Stimulated activated CD4-positive, alpha-beta T cell treated with anti-CD3 and anti-CD28 coated beads, TNF-alpha, amount 100 ng/mL, for 4 hours (primary cell): ENCODE measurements at places on chromosomes 4 and X.

GRCh38 chr4:119841361-119841760 lies 212.8 kb upstream of the PDE5A start:
- no peak for DNase-seq

DNA sequence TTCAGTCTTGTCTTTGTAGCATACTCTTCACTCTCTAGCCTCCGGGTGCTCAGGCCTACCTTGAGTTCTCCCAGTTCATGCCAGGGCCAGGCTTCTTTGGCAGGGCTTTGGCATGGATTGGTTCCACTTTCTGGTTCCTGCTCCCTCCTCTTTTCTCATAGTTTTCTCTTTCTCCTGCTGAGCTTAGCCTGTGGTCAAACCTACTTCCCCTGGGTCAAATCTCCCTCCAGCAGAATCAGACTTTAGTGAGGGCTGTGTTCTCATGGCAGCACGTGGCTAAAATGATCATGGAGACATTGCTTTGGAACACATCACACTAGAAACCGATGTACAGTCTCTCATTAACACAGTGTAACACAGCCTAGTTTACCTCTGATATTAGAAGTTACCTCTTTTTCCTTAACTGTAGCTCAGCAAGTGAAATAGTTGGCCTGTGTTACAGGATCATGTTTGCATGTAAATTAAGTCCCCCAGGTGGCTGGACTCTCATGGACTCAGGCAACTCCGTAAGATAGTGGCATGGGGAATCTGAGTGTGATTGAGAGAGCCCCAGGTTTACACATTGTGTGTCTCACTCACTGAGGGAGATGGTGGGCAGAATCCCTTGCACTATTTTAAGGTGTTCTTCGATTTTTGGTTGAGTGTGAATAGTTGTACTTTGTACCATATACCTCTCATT lies 13.3 kb downstream of the RAB9A start:
- no peak for DNase-seq

GRCh38 chr4:139629436-139630125 lies 36.0 kb upstream of the MGST2 start:
- DNase-seq = no peak

- DNase-seq = no peak
Measured at GRCh38 chr4:88742561-88742960, 44.9 kb upstream of the NAP1L5 start.

GRCh38 chrX:115679460-115679859 lies 118.5 kb downstream of the PLS3 start:
- no peak for DNase-seq

DNA sequence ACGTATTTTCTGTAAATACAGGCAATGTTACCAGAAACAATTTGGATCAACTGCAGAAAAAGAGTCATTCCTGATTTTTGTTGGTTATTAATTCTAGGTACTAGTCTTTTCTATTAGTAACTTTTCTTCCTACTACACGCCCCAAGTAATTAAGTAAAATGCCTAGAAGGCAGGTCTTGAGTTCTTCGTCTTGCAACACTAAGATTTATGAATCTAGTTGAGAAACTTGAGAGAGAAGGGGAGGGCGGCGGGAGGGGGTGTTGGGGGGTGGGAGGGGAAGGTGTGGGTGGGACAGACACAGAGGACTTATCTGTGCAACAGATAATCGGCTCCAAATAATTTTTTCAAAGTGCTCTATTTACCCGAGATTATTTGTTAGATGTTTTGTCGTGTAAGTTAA lies 3.0 kb downstream of the RAP2C start:
- DNase-seq = no peak

DNA sequence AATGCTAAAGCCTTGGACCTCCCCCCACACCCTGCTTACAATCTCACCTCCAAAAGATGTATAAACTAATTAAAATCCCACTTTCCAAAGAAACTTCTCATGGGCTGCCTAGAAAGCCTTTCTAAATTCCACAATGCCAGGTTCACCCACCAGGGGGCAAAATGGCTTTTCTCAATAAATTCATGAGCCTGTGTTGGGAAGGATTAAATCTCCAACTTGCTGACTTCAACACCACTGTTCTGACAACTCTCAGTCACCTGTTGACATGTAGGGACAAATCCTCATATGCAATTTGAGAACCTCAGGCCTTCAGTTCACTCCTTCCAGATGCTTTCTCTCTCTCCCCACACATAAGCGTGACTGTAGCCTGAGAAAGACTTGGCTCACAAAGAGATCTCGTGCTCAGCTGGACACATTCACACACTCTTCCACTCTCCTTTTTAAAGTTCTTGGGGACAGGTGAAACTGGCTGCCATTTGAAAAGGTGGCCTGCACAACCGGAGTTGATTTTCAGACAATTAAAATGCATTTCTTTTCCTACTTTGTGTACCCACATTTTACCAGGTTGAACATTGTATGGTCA lies 88.6 kb upstream of the PRPS2 start:
- DNase-seq = no peak

DNA sequence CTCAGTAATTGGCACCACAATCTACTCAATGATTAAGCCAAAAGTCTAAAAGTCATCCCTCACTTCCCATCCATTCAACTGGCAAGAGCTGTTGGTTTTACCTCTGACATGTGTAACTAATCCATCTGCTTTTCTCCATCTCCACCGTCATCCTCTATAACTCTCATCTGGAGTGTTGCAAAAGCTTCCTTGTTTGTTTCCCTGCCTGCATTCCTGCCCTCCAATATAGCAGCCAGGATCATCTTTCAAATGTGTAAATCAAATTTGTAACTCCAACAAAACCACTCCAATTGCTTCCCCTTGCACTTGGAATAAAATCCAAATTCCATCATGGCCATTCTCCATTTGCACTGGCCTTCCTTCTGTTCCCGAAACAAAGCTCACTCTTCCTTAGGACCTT lies 4.3 kb upstream of the PLAC8 start:
- DNase-seq = no peak

DNA sequence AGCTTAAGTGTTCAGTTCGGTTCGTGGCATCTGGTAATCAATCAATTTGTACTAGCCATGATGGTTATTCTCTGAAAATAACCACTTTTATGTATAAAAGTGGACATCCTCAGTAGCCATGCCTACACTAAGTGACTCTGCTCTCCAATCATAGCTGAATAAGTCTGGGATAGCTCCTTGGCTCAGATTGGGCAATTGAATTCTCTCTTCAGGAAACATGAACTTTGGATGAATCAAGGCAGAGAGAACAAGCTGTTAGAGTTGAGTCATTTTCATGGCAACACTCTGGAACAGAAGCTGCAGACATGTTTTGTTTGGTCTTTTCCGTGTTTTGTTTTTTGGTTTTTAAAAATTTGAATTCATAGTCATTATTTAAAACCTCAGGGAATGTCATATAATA lies 66.8 kb upstream of the TMEM164 start:
- DNase-seq = no peak

- DNase-seq = no peak
Measured at GRCh38 chr4:104128031-104128849, 366.5 kb downstream of the CXXC4 start.

- no peak for DNase-seq
Measured at GRCh38 chrX:38407126-38407525, 54.7 kb downstream of the OTC start.

DNA sequence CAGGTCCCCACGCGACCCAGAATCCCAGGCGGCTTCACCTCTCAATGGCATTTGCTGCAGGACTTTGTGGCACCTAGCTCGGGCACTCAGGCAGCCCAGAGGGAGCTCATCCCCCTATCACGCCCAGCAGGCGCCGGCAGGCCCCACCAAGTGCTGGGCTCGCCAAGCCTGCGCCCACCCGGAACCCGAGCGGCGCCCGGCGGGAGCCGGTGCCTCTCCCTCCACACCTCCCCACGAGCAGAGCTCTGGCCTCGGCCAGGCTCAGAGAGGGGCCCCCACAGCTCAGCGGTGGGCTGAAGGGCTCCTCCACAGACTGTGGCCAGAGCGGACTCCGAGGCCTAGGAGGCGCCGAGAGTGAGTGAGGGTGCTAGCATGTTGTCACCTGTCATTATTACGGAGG lies 286.3 kb downstream of the PDHA2 start:
- no peak for DNase-seq

- DNase-seq = no peak
Measured at GRCh38 chr4:110207233-110207632, 8.8 kb upstream of the ELOVL6 start.

DNA sequence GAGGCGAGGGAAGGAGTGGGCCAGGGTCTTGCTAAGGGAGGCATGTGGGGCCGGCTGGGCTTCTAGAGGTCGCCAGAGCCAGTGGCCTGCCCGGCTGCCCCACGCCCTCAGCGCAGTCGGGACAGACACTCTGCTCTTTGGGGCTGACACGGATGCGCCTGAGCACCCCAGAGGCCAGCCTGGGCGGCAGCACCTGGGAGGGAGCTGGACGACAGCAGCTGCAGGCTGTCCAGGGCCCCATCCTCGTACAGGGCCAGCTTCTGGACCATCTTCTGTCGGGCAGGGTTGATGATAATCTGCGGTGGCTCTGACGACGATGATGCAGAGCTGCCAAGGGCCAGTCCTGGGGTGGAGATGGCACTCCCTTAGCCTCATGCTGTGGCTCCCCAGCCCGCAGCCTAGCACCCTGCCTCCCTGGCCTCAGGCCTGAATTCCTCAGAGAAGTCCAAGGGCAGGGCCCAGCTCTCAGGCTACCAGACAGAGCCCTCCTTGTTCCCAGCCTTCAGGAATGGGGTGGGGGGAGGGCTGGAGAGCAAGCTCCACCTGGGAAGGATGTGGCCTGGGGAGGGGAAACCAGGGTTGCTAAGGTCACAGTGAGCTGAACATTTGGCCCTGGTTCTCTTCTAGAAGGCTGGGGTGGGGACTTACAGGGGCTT lies 7.2 kb downstream of the IRAK1 start:
- no peak for DNase-seq

DNA sequence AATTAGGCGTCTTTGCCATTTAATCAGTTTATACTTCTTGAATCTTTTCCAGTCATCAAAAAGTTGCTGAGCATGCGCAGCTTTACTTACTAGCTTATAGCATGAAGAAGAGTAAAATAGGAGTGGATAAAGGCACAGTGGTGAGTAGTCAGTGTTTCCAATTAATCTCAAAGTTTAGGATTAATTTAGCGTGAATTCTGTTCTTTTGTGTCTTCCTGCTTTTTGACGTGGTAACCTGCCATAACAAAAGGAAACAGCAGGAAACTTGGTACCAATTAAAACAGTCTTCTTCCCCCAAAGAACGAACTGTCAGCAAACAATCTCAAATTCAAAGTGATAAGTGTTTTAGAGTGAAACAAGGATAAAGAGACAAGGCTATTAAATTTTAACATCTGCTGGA lies 61.9 kb downstream of the TET2 start:
- DNase-seq = no peak

- peak; percentile 2 for DNase-seq
Measured at GRCh38 chr4:157978680-157979361, 194.0 kb downstream of the GASK1B start.

- no peak for DNase-seq
Measured at GRCh38 chr4:23775694-23776093, 114.2 kb downstream of the PPARGC1A start.
